Thyroid gland (tissue), 4 donors: ENCODE measurements at places on chromosomes 6 and 20. TPM values are rescaled to one million over a fixed set of nuclear protein-coding genes. Genes with fewer than 3 reads are reported as not detected.

GHRH gene
- not detected for total RNA-seq

ALDH8A1 gene
- not detected for total RNA-seq

ECT2L gene
- 0.13 TPM for total RNA-seq

E2F3 gene
- 18.0 TPM for total RNA-seq

TREML1 gene
- not detected for total RNA-seq

RIPOR3 gene
- total RNA-seq = 23.9 TPM

C6orf15 gene
- total RNA-seq = not detected

RSPH9 gene
- not detected for total RNA-seq

CCN6 gene
- not detected for total RNA-seq

TOX2 gene
- total RNA-seq = 7.7 TPM

PNPLA1 gene
- 0.11 TPM for total RNA-seq

EYA4 gene
- total RNA-seq = 5.4 TPM

GPSM3 gene
- total RNA-seq = 4.2 TPM

MYLK4 gene
- total RNA-seq = 0.94 TPM

PRICKLE4 gene
- 13.7 TPM for total RNA-seq
